Activated CD8-positive, alpha-beta memory T cell treated with anti-CD3 and anti-CD28 coated beads, Interleukin-2, amount 50 U/mL, for 4 hours (primary cell): ENCODE measurements at places on chromosomes 2 and 18.

DNA sequence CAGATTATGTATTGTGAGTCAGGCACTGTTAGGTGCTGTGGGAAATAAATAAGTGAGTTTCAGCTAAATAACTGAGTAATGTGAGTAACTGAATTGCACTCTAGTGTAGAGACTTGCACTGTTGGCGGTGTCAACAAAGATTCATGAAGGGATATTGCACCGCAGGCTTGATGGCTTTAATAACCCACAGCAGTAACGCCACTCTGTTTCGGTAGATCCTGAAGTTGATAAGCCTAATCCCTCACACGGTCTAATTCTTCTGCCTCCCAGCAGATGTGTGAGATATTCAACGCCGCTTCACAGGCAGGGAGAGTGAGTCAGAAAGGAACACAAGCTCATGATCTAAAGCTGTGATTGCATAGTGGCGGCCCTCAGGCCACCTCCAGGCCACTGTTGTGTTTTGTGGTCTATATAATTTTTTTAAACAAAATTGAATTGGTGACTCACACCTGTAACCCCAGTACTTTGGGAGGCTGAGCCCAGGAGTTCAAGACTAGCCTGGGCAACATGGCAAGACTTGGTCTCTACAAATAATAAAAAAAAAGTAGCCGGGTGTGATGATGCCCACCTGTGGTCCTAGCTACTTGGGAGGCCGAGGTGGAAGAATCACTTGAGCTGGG is 94.3 kb downstream of the LIPG start:
- no peak for DNase-seq

GRCh38 chr2:149953627-149954026 is 366.1 kb upstream of the MMADHC start:
- DNase-seq: no peak

DNA sequence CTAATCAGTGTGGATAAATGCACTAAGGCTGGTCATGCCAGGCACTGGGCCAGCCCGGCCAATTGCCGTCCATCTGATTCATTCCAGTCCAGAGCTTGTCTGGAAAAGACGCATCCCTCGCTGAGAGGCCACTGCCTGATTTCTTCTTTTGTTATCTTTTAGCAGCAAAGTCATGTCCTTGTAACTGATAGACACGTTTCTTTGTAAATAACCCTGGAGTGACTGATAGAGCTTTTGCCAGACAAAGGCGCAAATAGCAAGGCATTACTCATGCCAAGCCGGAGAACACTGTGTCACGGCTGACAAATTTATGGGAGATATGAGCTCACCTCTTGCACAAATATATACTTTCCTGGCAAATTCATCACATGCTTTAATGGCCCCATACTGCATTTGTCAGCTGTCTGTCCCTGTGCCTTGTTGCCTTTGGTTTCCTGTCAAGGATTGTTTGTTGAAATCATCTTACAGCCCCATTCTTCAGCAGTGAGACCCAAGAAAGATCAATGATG is 164.4 kb downstream of the ETAA1 start:
- no peak for DNase-seq

- no peak for DNase-seq
Measured at GRCh38 chr2:24722141-24722790, 70.9 kb downstream of the PTRHD1 start.

DNA sequence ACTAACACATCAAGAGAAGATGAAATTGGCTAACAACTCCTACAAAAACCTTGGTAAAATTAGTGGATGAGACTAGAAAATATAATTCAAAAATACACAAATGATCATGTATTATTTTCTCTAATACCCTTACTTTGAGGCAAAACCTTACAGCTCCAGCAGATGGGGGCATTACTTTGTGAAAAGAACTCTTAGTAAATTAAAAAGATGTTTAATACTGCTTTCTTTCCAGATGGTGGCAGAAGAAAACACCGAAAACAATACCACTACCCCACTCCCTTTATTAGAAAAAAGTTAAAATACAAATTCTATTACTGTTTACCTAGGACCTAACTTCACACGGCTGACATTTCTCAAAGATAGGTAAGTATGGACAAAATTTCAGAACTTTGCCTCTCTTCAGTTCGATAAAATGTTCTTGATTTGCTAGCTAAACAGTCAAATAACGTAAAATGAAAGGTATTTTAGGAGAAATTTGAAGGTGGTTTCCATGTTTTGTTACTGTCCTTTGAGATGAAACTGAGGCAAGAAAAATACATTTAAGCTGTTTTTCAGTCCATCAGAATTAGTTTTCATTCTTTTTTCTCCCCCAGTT is 30.6 kb downstream of the ORC4 start:
- peak; percentile 24 for DNase-seq

GRCh38 chr2:100113990-100114433 is 28.4 kb downstream of the AFF3 start:
- no peak for DNase-seq

GRCh38 chr2:64383016-64383591 is 70.9 kb upstream of the LGALSL start:
- no peak for DNase-seq

DNA sequence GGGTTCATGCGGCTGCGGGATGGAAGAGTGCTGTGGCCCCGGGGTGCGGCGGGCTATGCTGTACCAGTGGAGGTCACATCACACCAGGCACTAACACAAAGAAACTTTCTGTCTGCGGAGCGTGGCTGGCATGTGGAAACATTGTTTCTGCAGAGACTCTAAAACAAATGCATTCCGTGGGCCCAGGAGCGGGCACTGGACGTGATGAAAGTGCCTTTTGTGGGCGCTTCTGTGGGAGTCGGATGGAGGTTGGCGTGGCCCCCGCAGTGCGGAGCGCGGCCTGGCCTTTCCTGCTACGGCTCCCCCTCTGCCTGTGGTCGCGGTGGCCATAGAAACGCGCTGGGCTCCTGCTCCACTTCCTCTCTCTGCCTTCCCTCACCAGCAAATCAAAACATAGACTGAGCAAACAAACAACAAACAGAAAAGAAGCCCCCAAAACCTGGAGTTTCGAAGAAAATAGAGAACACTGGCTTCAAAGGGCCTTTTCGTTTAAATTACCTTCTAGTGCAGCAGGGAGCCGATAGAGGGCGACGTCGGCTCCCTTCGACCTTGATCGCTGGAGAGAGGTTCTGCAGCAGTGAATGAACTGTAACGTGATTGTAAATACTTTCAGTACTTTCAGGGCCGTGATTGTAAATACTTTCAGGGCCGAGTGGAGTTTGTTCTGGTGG is 51.4 kb downstream of the KIF5C start:
- peak; percentile 57 for DNase-seq

DNA sequence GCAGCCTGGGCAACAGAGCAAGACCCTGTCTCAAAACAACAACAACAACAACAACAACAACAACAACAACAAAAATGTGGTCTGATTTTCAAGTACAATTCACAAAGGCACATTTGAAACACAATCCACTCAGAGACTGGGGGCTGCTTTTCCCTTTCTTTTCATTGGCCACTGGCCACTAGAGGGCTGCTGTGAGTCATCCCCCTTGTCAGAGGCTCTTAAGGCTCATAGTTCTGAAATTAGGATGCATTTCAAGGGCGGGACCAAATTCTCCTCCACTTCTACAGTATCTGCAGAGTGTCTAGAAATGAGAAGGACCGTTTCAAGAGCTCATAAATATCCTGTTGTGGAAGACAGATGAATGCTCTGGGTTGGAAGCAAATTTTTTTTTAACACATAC is 285.4 kb downstream of the NRXN1 start:
- no peak for DNase-seq

DNA sequence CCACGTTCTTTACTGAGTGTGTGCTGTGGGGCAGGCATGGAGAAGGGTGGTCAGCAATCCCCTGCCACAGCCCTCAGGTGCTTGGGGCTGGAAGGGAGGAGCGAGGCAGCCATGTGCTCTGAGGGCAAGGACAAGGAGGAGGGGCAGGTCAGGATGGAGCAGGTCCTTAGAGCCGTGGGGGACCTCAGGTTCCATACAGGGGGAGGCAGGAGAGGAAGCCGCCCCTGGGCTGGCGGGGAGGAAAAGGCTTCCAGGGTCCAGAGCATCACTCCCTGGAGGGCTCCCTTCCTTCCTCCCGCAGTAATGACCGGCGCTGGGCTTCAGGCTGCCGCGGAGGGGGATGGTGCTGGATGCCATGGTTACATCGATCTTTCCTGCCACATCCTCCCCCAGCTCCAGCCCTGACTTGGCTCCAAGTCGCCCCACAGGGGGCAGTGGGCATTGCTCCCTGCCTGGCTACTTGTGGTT is 6.6 kb downstream of the GAREM2 start:
- no peak for DNase-seq

DNA sequence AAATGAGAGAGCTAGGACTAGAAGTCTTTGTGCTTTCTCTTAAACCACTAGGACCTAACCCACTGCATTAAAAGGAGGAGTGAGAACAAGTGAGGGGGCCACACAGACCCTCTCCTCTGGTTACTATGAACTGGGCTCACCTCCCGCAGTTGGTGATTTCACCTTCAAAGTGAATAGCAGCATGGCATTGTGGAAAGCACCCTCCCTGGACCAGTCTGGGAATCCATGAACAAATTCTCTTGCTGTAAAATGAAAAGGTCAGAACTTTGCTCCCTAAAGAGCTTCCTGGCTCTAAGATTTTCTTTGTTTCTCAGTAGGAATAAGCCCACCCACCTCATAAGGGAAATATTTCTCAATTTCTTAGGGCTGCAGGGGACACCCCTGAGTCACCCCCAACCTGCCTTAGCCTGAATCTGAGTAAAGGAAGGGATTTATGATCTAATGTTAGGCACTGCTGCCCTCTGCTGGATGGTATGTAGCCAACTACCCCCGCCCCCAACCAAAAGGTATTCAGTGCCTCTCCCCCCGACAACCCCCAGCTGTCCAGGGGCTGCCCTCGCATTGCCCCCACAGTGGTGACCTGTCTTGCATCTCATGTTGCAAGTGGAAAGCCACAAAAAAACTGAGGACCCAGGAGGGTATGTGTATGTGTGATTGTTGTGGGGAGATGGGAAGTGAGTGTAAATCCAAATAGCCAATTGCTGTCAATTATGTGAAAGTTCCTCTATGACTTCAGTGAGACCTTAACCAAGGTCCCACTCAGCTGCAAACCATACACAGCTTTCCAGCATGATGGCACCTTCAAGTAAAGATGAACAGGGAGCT is 230.9 kb upstream of the SLC14A2 start:
- peak; percentile 16 for DNase-seq

GRCh38 chr18:5972298-5972697 is 77.0 kb upstream of the TMEM200C start:
- no peak for DNase-seq

DNA sequence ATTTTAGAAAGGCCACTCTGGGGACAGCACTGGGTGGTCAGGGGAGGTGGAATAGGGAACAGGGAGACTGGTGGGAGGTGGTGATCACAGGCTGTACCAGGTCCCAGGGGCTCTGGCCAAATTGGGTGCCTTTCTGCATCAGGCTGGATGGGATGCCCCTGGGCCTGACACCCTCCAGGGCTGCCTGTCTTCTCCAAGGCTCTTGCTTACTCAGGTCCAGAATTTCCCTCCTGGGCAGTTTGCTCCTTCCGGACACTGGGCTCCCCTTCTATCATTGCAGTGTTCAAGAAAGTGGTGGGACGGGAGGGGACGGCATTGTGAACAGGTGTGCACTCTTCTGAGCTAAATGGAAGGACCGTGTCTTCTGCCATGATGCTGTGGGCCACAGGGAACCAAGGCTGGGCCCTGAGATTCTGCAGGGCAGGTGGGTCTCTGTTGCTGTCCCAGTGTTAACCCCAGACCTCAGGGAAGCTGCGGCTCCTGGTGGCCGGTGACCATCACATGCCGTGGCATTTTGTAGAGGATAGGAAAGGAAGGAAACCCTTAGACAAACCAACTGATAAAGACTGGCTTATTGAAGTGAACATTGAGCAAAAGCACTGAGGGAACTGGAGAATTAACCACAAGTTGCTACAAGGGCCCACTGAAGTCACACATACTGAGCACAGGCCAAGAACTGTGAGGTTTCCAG is 93.7 kb upstream of the HS6ST1 start:
- DNase-seq: no peak

DNA sequence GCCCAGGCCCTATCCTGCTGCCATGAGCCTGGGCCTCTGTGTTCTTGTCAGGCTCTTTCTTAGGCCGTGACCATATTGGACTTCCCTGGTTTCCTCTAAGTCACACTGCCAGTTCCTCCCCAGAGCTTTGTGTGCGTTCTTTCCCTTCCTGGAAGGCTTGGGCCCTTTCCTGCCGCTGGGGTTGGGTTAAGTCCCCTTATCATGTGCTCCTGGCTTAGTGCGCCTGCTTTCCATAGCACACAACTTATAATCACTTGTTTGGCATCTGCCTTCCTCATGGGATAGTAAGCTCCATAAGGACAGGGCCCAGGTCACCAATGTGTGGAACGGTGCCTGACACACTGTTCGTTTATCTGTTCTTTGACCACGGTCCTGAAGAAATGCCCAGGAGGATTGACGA is 31.3 kb downstream of the NIFK start:
- DNase-seq: no peak

- no peak for DNase-seq
Measured at GRCh38 chr2:231671270-231672050, 36.9 kb upstream of the PTMA start.

DNA sequence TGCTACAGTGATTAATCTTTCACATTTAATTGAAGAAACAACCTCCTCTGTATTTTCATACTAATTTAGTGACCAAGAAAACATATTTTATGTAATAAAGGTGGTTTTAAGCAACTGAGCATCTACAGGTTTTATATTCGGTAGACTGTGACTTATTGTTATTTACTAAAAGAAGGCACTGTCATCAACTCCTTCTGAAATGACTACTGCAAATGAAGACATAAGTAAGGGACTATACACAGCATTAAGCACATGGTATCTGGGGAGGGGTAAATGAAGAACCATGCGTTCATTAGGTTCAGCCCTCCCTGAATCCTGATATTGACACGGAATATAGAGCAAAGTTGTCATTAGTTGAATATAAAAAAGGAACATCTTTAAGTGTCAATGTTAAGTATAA is 4.3 kb downstream of the CDH20 start:
- no peak for DNase-seq

DNA sequence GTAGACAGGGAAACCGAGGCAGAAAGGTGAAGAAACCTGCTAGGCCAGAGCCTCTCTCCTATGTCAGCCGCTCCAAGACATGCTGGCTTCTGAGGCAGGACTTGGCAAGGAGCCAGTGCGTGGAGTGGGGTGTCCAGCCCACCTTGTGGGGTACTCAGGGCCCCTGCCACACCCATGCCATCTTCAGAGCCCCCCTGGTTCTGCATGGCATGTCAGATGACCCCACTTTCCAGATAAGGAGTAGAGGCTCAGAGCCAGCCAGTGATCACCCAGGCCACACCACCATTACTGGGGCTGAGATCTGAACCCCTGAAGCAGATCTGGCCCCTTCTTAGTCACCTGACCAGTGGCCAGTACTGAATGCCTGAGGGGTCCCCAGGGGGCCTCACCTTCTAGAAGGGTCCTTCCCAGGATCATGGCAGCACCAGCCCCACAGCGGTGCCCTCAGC is 14.7 kb downstream of the CROCC2 start:
- DNase-seq: peak; percentile 6

DNA sequence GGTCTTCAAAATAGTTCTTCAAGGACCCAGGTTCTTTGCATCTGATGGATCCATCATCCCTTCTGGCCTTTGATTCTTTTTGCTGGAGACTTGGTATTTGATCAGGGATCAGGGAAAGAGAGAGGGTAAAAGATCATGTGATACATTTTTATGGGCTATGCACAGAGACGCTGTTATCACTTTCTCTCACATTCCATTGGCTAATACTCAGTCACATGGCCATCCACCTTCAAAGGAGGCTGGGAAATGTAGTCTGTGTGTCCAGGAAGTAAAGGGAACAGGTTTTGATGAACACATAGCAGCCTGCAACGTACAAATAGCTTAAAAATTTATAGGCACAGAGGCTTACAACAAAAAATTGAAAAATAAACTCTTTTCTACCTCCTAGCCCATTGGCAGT is 629.6 kb upstream of the FANCL start:
- DNase-seq: no peak

GRCh38 chr18:805008-805754 is 6.9 kb downstream of the YES1 start:
- DNase-seq: no peak
